T-helper 22 cell (primary cell): ENCODE measurements at places on chromosomes 7 and 10.

DNA sequence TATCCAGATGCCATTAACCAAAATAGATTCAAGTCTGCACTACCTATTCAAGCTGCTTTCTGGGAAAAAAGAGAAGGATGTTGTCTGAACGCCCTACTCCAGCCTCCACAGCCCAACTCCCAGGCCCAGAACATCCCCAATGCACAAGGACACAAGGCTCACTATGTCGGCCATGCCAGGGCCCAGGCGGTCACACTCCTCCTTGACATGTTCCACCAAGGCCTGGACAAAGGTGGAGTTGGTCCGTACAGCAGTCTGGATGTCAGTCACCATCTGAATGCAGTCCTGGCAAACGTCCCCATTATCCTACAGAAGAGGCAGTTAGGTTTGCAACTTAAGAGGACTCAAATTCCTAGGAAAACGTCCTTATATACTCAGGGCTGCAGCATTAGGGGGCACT is 23.2 kb downstream of the PSAP start:
- DNase-seq: no peak

GRCh38 chr10:121357401-121357800 is 240.8 kb downstream of the FGFR2 start:
- no peak for DNase-seq

GRCh38 chr10:8056871-8057331 is 2.4 kb downstream of the GATA3 start:
- no peak for DNase-seq

GRCh38 chr7:128347647-128348097 is 4.0 kb upstream of the RBM28 start:
- no peak for DNase-seq

- no peak for DNase-seq
Measured at GRCh38 chr10:26841733-26842317, 18.9 kb downstream of the ABI1 start.

- no peak for DNase-seq
Measured at GRCh38 chr7:67306331-67306730, 309.7 kb downstream of the TYW1 start.

GRCh38 chr7:23266918-23267317 is 20.3 kb downstream of the GPNMB start:
- DNase-seq: no peak

DNA sequence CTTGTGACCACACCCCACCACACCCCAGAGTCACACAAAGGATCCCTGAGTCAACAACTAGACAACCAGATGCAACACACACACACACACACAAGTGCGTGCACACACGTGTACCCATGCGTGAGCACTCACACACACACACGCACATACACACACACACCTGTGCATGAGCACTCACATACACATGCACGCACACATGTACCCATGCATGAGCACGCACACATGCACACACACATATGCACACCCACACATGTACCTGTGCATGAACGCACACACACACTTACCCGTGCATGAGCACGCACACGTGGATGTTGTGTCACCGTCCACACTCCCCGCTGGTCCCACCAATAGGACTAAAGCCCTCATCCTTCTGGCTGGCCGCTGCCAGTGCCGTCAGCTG is 60.4 kb downstream of the HTR5A start:
- no peak for DNase-seq

DNA sequence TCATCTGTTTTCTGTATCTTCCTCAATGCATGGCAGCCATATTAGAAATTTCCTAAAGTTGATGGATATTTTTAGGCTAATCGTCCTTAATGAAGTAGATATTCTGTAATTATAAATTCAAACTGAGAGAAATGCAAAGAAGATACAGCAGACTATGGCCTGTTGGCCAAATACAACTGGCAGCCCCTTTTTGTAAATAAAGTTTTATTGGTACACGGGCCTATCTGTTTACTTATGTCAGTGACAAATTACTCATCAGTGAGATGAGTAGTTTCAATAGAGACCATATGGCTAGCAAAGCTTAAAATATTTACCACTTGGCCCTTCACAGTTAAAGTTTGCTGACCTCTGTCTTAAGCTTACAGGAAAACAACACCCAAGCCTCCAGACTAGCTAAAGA is 112.3 kb downstream of the HTR7 start:
- DNase-seq: no peak

DNA sequence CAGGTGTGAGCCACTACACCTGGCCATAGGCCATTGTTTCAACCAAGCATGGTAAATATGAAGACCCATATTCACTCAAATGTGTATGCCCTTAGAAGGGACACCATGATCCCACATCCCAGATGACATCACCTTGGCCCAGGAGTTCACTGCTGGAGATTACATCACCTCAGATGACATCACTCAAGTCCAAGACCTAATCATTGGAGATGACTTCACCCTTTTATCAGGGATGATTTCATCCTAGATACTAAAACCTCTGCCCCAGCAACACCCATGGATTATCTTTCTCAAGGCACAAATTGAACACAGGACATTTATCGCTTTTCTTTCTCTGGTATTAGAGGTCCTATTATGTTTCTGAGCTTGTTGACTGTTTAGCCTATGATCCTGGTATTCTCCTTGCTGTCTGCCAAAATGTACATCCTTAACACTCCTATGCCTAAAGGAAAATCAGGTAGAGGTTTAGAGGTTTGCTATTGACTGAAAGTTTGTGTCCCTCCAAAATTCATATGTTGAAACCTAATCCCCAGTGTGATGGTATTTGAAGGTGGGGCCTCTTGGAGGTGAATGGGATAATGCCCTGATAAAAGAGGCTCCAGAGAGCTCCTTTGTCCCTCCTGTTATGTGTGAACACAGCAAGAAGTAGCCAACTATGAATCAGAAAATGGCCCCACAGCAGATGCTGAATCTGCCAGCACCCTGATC is 9.8 kb upstream of the CYP2C18 start:
- DNase-seq: no peak
